OCI-LY7 (cell line): ENCODE measurements at places on chromosomes 11 and 22.
A peak's percentile ranks its signal among the peaks of the same experiment; 100 is the strongest.

DNA sequence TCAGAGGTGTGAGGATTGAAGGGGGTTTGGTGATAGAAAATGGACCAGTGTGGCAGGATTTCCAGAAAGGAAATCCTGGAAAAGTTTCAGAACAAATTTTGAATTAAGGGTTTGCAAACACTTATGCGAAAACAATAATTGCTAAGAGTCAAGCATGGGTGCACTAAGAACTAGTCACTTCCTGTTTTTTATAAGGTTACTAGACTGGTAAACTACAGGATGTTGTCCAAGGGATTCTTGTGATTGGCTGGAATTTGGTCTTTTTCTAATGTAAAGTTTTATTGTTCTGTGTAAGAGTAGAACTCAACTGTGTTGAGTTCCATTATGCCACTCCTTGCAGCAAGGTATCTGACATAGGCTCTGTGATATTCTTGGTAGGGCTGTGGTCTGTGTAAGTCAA is 54.1 kb downstream of the LIF start:
- peak; percentile 43 for DNase-seq

DNA sequence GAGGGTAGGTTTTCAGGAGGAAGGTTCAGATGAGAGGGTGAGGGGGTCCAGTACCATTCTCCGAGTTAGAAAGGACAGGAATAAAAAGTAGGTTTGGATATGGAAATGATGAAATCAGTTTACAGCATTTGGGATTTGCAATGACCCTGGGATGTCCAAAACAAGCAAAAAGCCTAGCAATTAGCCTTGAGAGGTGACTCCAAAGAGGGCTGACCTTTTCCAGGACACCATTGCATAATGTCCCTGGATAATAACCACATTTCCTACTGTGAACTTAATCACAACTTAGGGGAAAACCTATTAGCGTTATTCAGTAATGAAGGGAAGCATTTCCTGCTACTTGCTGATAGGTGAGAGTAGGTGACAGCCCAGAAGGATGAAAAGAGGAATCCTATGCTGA is 101.4 kb upstream of the ARHGAP42 start:
- no peak for DNase-seq

- no peak for DNase-seq
These were observed 15.0 kb downstream of the SLC1A2 start for GRCh38 chr11:35404388-35404775.

DNA sequence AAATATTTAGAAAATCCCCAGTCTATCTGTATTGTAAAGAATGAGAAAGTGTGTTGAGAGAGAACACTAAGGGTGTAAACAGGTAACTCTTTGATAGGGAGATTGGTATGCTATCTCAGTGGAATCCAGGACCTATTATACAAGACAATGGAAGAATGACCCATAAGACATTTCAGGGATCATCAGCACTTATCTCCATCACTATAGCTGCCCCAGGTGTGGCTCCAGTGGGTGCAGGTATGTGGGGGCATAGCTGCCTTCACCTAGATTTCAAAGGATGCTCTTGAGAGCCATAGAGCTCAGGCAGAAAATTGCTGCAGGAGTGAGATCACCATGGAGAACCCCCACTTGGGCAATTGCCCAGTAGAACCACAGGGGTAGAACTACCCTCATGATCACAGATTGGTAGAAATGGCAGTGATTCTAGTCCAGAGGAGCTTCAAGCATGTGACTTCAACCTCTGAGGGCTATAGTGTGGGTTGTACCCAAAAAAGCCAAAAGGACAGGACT is 252.3 kb upstream of the TBCEL start:
- no peak for DNase-seq

DNA sequence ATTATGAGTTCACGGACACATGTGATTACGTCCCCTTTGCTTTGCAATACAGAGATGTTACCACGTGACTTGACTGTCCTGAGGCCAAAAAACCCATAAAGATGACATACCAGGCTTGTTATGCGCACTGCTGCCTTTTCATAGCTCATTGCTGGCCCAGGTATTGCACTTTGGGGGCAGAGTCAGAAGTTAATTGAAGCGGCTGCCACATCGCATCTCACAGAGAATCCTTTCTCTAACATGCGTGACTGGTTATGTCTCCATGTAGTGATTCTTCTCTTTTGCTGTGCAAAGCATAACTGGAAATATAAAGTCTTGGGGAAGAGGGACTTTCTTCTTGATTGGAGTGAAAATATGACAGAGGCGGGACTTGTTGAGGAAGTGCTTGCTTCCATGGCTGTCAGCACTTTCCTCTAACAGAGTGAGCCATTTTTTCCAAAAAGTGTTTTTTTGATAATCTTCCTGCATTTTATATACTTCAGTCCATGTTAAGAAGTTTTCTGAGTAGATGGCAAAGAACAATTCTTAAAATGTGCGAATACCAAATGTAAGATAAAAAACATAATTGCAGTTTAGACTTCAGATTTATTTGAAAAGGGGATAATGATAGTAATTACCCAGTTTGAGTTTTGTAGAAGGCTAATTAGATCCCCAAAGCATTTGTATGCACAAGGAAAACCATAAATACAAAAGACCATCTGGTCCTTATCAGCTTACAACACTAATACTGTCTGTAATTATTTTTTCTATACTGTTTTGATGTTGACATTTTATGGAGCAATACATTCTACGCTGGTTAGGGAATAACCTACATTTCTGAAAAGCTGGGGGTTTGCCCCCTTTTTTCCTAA is 324.6 kb upstream of the MTNR1B start:
- no peak for DNase-seq

- no peak for DNase-seq
These were observed 433.7 kb upstream of the B3GAT1 start for GRCh38 chr11:134845474-134846327.

GRCh38 chr22:41742918-41743317 is 43.6 kb downstream of the MEI1 start:
- no peak for DNase-seq

- no peak for DNase-seq
These were observed 301.6 kb downstream of the TBC1D22A start for GRCh38 chr22:47064016-47064415.
